ENCODE measurements at places on chromosomes 6 and 20.

DNA sequence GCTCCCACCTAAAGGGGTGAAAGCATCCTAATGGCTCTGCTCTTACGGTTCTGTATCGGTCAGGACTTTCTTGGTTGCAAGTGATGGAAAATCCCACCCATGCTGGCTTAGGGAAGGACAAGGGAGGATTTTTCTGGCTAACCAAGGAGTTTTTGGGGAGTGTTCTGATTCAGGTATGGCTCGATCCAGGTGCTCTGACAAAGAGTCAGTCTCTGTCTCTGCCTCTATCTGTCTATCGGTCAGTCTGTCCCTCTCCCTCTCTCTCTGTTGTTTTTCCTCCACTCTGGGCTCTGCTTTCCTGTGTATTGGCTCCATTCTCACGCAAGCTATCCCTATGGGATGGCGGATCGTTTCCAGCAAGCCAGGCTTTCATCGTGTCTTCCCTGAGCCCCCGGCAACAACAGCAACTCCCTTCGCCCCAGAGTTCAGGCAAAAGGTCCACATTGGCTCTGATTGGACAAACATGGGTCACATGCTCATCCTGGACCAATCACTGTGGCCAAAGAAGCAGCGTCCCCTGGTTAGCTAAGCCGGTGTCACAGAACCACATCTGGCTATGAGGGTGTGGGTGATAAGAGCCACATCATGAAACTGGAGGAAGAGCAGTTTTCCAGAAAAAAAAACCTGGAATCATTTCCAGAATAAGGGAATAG is 160.3 kb downstream of the BMP7 start:
- DNase-seq: no peak

- no peak for DNase-seq
Measured at GRCh38 chr6:19845266-19846041, 8.3 kb downstream of the ID4 start.

DNA sequence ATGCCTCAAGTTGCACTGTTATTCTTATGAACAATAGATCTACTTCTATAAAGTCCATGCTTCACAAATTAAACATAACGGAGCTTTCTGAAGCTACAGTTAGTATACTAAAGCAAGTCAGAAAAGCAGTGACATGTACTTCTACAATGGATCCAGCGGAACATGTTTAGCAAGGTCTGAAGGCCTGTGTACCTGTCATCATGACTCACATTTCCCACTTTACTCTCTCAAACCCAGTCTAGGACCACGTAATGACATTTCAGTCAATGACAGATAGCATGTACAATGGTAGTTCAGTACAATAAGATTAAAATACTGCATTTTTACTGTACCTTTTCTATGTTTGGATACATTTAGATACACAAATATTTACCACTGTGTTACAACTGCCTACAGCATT is 132.1 kb downstream of the MMS22L start:
- no peak for DNase-seq

DNA sequence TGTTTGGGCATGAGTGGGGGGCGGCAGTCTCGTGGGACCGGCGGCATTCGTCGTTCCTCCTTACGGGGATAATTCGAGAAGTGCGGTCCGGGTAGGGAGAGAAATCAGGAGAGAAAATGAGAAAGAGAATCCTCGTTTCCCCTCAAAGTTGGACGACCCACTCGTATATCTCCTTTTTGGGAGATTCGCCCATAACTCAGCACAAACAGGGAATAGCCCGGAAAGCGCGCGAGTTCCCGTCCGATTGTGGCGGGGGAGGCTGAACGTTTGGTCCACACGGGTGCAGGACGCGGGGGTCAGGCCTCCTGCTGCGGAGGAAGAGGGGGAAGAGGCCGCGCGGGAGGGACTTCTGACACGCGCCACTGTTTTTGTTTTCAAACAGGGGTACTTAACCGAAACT is 42.4 kb downstream of the POPDC3 start:
- DNase-seq: no peak

GRCh38 chr6:65819152-65819551 is 112.1 kb upstream of the EYS start:
- DNase-seq: no peak

DNA sequence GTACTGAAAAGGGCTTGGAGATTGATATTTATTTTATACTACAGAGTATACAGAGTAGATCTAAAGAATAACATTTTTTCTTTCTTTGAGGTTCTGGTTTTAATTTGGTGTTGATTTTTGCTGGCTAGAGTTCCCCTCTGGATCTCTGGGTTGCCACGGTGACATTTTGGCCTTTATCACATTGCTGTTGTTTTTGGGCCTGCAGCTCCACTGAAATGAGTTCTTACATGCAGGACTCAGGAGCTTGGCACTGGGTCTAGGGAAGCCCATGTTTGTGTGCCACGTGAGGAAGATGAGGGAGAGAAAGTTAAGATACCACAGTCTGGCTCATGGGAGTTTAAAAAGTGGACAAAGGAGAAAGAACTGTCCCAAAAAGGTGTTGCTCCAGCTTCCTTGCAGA is 7.4 kb upstream of the TFAP2C start:
- DNase-seq: no peak

GRCh38 chr20:59830665-59831023 is 102.8 kb downstream of the SYCP2 start:
- DNase-seq: no peak

GRCh38 chr6:113340371-113340770 is 516.8 kb upstream of the MARCKS start:
- DNase-seq: no peak

DNA sequence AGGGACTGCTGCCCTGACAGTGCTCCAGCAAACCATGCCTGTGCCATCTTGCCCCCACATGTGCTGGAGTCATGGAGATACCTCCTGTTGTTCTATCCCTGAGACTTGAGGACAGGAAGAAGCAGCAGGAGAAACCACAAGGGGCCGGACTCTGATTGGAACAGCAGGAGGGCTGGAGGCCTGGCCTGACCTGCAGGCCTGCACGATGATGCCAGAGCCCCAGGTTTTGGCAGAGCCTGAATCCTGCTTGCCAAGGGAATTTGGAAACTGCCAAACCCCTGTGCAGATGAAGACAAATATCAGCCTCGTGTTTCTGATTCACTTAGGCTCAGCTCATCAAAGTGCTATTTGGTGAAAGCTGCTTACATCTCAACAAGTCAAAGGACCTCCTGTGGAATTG is 177.6 kb downstream of the MAFB start:
- no peak for DNase-seq

- peak; percentile 15 for DNase-seq
Measured at GRCh38 chr6:28251661-28252008, 434 bp downstream of the ZKSCAN4 start.

DNA sequence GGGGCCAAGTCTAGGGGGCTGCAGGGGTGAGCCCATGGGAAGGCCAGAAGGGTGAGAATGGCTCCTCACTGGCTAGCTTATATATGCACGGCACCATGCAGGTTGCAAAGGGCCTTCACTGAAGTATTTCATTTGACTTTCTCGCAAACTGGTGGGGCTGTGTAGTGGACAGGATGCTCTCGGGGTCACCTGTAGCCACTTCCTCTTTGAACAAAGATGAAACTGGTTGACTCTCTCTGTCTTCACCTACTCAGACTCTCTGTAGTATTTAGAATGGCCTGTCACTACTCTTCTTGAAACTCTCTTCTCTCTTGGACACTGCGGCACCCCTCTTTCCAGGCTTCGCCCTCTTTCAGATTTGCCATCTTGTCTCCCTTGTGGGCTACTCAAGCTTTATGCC is 560.5 kb downstream of the PKHD1 start:
- no peak for DNase-seq

DNA sequence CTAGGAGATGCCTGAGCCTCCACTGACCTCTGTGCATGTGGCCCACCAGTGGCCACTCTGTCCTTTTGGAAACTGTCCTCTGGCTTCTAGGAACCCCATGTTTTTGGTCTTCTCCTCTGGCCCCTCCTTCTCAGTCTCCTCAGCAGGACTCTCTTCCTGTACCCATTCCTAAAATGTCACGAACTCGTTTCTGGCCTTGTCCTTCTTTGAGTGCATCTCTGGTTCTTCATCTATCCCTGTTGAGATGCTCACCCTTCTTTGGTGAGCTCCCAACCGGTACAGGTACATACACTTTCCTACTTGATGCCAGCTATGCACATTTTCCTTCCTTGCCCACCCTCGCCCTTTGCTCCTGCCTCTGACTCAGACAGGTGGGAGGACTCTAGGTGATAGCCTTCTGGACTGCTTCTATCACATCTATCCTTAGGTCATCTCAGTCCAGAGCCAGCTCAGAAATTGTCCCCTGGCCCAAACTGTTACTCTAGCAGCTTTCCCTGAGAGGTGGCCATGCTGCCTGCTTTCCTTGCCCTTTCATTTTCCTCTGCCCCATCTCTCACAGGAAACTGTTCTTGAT is 14.8 kb upstream of the NNAT start:
- DNase-seq: no peak

GRCh38 chr6:40185486-40185885 is 251.2 kb upstream of the MOCS1 start:
- DNase-seq: no peak

DNA sequence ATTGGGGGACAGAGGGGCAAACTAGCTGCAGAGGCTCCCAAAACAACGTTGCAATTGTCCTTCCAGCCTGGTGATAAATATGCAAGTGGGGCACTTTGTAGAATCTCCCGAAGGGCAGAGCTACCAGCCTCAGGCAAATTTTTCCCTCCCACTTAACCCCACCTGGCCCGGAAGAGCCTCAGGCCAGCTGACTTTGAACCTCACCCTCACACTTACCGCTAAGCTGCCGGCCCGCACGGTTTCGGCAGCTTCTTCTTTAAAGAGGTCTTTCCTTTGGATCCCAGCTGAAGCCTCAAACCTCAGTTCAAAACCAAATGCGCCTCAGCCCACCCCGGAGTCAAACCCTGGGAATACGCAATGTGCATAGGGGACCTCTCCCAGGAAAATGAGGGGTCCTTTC is 2.5 kb downstream of the OVOL2 start:
- no peak for DNase-seq

DNA sequence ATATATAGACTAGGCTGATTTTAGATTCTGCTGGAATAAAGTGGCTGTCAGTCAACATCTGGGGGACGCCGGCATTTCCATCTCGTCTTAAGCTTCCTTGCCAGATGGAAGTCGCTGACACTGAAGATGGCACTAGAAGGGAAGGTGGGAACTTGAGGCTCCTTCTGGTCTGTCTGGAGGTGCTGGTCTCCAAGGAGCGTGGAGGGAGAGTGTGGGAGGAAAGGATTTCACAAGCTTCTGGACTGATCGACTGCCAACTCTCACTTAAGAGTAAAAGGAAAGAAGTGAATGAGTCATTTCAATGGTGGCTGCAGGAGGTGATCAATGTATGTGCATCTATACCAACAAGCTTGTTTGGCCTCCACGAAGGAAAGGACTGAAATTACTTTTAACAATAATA is 40.4 kb downstream of the DUSP22 start:
- DNase-seq: no peak

DNA sequence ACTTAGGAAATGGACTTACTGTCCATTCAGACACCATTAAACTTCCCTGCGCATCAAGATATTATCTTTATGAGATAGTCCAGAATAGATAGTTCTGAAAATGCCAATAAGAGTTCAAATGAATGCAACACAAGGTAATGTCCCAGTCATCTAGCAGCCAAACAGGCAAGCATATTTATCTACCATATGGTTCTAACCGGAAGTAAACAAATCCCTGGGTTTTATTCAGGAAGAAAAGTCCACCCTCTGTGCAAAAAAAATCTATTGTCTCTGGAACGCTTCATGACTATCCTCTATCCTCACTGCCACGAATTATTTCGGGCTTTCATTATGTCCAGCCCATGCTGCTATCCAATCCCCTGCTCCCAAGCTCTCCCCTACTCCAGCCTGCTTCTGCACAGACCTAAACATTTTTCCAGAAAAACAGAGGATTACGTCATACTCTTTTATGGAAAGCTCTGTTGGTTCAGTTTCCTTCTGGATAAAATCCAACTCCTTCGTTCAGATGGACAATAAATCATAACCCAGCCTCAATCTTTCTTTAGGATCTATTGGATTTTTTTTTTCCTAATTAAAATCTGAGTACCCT is 11.4 kb downstream of the PPIL6 start:
- no peak for DNase-seq

DNA sequence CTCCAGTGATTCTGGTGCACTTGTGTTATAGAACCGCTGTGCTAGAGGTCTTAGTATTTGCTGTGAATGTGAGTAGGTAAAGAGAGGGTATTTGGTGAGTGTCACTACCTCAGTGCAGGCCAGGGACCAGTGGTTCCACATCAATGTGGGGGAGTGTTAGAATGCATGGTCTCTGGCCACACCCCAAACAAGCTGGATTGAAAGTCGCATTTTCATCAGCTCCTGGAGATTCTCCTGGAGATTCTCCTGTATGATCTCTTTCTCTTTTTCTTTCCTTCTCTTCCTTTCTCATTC is 26.8 kb upstream of the BCAS1 start:
- DNase-seq: no peak

DNA sequence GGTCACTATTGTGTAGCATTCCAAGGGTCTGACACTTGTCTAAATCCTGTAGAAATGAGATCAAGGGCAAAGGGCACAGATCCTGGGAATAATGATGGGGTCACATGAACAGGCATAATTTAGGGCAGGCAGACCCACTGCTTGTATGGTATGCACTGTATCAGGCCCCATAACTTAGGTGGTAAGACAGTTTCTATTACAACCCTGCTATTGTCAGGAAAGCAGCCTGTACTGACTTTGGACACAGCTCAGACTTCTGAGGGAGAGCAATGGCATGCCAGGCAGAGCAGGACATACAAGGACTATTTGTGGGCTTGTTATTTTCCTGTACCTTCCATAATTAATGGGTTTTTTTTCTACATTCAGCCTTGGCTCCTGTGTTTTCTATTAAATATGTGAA is 286.8 kb downstream of the PKHD1 start:
- DNase-seq: no peak

- no peak for DNase-seq
Measured at GRCh38 chr6:19268718-19269117, 568.5 kb upstream of the ID4 start.

DNA sequence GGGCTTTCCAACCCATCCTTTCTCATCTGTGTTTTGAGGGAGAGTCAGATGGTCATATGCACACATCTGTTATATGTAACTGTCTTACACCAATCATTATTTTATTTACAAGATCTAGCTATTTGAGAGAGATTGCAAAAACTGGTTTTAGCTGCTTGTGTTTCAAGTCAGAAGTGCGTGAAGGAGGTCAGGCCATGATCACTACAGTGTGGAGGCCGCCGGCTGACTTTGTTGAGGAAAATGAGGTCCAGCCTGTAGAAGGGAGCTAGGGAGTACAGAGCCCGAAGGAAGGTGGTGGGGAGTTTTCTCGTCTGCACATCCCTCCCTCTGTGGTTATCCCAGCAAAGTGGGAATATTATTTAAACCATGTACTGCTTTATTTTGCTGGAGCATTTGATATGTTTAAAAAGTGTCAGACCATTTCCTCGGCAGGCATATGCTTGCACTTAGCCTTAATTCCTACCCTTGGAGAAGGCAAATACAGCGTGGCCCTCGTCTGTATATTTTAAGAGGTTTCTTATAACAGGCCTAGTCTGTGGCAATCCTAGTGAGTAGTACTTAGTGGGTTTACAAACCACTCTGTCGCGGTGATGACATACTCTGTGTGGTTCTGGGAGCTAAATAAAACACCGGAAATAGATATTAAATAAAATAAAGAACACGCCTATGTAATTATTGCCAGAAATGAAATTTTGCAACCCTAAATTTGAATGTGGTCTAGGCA is 95.6 kb downstream of the UST start:
- no peak for DNase-seq

GRCh38 chr6:32854376-32855178 is 585 bp downstream of the PSMB9 start:
- peak; percentile 21 for DNase-seq

- DNase-seq: no peak
Measured at GRCh38 chr6:132764370-132764769, 6.7 kb upstream of the VNN2 start.

Data from hematopoietic multipotent progenitor cell treated with erythropoietin and hydrocortisone succinate and interleukin-3 and kit ligand, for 8 days (in vitro differentiated cells).